ENCODE measurements at places on chromosomes 3 and 15.

DNA sequence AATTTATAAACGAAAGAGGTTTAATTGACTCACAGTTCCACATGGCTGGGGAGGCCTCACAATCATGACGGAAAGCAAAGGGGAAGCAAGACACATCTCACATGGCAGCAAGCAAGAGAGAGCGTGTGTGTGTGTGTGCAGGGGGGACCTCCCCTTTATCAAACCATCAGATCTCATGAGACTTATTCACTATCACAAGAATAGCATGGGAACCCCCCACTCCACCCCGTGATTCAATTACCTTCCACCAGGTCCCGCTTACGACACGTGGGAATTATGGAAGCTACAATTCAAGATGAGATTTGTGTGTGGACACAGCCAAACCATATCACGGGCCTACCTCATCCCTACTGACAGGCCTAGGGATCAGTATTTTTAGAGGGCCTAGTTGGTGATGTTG lies 3.1 kb upstream of the EPHB1 start:
- no peak for DNase-seq

DNA sequence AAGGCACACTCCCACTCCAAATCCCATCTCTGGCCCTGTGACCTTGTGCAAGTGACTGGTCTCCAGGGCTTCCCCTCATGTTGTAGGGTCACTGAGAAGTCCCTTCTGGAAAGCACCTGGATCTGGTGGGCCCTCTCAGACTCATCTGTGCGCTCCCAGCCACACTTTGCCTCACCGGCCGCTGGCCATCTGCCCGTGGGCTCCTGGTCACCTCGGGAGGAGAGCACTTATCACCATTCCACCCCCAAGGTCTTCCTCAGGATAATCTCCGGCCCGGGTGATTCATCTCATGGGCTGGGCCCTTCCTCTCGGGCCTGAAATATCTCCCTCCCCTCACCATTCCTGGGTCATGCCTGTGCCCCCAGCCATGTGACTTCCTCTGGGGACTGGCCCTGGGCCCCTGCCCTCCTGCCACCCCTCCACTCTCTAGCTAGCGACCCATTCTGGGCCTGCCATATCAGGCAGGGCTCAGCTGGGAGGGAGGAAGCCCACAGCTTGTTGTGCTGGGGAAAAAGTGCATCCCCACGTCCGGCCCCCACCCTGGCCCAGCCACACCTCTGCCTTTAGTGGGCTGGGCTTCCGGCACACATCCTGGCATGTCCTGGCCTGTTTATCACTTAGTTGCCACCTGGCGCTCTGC lies 10.6 kb upstream of the WNT7A start:
- no peak for DNase-seq

DNA sequence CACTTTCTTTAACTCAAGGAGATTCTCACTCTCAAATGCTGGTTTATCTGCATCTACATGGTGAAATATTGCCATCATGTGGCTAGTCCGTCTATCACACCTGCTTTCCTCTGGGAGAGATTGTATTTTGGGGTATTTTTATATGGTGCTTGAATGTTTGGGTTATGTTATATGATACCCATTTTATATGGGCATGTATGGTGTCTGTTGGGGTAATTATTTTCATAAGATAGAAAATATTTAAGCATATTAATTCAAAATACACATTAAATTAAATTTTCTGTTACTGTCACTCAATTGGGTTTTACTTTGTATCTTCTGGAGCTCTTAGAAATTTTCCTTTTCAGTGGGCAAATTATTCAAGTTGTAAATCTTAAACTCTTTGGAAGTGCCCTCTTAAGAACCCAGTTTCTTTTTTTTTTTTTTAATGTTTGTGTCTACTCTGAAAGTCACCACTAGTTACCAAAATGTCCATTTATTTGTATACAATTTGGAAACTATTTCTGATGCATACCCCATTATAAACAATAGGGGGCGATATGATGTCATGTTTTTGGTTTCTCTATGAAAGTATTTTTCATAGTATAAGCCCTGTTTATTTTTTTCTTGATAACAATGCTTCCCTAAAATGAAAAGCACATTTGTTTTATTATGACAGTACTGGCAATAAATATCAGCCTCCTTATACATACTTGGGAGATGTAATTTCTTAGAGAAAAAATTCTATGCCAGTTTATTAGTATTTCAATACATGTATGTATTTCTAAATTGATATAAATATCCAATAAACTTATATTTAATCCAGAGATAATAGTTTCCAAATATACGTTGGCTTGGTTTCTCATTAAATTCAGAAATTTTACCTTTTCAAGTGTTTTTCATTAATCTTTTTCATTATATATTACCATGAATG lies 36.1 kb upstream of the PLSCR5 start:
- DNase-seq = peak; percentile 21

DNA sequence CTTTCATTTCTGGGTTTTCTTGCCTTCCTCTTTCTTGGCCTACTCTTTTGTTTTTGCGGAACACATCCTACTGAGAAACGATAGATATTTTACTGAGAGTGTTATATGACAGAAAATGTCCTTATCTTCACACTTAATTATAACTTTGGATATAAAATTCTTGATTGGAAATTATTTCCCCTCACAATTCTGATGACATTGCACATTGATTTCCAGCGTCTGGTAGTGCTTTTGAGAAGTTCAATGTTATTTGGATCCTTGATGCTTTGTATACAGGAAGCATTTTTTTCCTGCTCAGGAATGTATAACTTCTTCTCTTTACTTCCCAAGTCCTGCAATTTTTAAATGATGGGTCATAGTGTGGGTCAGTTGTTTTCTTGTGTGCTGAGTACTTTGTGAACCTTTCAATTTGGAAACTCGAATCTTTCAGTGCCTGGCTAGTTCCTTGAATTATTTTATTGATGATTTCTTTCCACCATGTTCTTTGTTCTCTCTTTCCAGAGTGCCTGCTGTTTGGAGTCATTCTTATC lies 183.9 kb downstream of the PDCD6IP start:
- no peak for DNase-seq

- no peak for DNase-seq
These were observed 565.2 kb upstream of the DPPA4 start for GRCh38 chr3:109902549-109902948.
